ENCODE measurements at places on chromosomes 6 and 20.
A peak's percentile ranks its signal among the peaks of the same experiment; 100 is the strongest.

DNA sequence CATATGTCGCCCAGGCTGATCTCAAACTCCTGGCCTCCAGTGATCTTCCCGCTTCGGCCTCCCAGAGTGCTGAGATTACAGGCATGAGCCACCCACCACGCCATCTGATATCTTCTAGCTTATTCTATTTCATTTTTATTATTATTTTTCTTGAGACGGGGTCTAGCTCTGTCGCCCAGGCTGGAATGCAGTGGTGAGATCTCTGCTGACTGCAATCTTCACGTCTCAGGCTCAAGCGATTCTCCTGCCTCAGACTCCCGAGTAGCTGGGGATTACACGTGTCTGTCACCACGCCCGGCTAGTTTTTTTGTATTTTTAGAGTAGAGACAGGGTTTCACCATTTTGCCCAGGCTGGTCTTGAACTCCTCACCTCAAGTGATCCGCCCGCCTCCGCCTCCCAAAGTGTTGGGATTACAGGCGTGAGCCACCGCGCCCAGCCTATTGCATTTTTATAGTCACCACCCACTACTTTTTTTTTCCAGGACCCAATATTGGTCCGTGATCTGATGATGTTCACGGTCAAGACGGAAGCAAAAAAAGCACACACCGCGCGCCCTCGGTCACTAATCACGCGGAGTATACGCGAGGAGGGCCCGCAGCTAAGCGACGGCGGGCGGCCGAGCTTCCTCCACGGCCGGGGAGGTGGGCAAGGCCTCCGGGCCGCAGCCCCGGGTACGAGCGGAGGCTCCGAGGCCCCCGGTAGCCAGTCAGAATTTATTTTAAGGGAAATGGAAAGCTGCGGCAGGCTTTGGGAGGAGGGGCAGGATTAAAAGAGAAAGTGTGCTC, 1.1 kb upstream of the LSM14B start:
- DNase-seq = peak; percentile 85

GRCh38 chr6:26021001-26021349, 58.4 kb downstream of the TRIM38 start:
- peak; percentile 83 for DNase-seq

DNA sequence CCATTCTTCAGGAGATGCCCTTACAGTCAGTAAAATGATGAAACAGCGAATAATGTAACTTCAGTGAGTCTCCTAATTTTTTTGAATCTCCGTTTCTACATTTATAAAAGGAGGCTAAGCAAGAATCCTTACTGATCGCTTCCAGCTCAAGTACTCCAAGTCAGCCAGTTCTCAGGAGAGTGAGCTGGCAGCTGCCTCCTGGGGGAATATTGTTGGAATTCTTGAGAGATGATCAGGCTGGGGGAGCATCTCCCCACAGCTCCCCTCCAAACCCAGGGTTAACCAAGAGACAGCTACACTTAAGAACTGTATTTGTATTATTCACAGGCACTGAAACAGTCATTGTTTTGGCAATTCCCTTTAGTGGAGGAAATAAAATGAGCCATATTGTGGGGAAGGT, 89.1 kb upstream of the PCSK2 start:
- no peak for DNase-seq

DNA sequence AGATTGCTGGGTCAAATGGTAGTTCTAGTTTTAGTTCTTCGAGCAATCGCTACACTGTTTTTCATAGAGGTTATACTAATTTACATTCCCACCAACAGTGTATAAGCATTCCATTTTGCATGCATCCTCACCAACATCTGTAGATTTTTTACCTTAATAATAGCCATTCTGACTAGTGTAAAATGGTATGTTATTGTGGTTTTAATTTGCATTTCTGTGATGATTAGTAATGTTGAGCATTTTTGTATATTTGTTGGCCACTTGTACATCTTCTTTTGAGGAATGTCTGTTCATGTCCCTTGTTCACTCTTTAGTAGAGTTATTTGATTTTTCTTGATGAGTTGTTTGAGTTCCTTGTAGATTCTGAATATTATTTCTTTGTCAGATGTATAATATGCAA, 236.2 kb downstream of the GRM1 start:
- DNase-seq = no peak

GRCh38 chr6:155183095-155183494, 80.7 kb upstream of the CLDN20 start:
- DNase-seq = peak; percentile 58

DNA sequence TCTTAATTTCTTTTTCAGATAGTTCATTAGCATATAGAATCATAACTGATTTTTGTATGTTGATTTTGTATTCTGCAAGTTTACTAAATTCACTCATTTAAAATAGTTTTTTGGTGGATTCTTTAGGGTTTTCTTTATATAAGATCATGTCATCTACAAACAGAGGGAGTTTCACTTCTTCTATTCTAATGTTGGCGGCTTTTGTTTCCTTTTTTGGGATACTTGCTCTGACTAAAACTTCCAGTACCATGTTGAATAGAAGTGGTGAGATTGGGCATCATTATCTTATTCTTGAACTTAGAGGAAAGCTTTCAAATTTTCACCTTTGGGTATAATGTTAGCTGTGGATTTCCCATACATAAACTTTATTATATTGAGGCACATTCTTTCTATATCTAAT, 296.9 kb downstream of the BCKDHB start:
- peak; percentile 72 for DNase-seq

DNA sequence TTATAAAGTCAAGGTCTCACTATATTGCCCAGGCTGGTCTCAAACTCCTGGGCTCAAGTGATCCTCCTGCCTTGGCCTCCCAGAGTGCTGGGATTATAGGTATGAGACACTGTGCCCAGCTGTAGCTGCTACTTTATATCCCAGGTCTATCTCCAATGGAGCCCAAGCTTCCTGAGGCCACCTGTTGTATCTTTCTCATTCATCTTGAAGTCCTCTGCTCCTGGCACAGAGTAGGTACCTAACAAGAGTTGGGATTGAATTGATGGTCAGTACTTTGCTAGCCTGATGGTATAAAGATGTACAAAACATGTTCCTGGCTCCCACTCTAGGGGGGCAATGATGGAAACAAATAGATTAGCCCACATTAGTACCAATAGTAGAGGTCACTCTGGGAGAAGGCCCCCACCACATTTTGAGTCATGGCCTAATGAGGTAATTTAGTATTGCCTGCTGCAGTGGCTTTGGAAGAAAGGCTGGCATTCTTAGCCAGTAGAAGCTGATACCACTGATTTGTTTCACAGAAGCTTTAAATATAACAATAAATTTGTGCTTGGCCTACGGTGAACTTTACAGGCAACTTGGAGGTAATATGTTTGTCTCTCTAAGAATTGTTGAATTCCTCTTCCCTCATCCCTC, 5.4 kb downstream of the PTPN1 start:
- DNase-seq = no peak

GRCh38 chr20:1664911-1665310, 7.3 kb upstream of the SIRPG start:
- no peak for DNase-seq

All from MV-4-11 (cell line).